CD14-positive monocyte (primary cell): ENCODE measurements at places on chromosomes 5 and 9. TPM values are rescaled to one million over a fixed set of nuclear protein-coding genes. Genes with fewer than 3 reads are reported as not detected.

PNPLA7 gene
- polyA plus RNA-seq: 1.0 and 1.1 TPM in 2 replicates

CDX1 gene
- not detected for polyA plus RNA-seq

STOM gene
- 63.8 TPM for polyA plus RNA-seq

MLANA gene
- polyA plus RNA-seq: not detected

DNA sequence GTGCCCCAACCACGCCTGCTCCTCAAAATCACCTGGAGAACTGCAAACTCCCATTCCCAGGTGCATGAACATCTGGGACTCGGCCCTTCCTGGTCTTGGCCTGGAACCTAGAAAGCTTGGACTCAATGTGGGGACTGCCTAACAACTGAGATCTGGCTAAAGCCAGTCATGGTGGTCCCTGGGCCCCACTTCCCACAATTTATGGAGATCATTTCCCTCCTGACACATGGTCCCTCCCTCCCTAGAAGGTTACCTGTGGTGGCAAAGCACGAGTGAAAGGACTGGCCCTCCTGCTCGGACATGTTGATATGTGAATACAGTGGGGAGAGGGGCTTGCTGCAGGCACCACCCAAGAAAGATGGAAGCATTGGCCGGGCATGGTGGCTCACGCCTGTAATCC lies 18.8 kb downstream of the BICD2 start:
- no peak for DNase-seq

DNA sequence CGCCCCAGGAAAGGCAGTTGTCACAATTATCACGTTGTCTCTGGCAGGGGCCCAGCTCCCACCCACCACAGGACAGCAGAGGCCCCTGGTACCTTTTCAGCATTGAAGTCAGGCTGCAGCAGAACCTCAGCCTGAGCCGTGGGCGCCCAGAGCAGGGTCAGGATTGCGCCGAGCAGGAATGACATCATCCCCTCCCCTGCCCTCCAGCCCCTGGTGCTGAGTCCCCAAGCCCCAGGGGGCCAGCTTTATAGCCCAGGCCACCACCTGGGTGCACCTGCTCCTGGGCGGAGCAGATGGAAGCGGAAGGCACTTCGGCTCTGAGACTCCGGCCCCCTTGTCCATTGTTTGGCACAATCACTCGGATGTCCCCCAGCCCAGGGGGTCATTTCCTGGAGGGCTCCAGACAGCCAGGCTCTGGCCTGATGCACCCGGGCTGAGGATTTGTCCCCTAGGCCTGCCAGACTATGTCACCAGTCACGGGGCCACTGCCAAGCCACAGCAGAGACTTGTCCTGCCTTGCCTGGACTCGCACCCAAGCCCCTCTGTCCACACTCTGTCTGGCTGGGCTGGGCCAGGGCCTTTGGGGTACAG lies at the start of gene LCN15:
LCN15 (minus strand) TSS at position 218 of the 591 bp plus-strand sequence; CDS start at position 188, 30 bp downstream.
- no peak for DNase-seq

- DNase-seq: no peak
Measured at GRCh38 chr9:110782701-110783100, 114.1 kb downstream of the MUSK start.

DNA sequence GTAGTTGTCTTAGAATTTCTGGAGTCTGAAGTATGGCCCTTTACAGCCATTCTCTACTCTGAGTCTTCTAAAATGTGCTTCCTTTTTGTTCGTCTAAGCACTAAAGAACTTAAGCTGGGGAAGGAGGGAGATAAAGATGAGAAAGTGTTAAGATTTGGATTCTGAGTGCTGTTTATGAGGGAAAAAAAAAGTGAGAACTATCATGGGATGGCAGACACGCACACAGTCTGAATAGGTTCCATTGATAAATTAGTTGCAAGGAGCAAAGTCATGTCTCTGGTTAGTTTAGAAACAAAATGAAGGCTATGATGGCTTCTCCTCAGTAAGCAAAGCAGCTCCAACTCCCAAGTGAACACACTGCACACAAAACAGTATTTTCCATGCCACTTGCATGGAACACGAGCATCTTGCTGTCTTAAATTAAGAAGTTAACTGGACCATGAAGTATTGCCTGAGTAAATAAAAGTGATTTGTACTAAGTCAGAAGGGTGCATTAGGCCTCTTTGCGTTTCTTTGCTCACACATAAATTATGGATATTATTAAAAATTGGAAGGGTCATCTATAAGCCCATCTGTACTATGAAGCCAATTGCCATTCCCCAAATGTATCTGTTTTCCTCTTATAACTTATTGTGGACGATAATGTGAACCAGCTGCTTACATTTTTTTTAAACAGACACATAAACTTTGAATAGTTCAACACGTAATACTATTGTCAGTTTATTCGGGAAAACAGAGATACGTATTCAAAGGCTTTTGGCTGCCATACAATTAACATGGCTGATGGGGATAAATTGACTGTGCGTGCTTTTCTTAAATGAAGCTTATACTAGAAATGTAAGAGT lies 199.3 kb downstream of the SGCD start:
- DNase-seq: no peak

- DNase-seq: no peak
Measured at GRCh38 chr5:68077349-68077894, 138.1 kb upstream of the PIK3R1 start.

DNA sequence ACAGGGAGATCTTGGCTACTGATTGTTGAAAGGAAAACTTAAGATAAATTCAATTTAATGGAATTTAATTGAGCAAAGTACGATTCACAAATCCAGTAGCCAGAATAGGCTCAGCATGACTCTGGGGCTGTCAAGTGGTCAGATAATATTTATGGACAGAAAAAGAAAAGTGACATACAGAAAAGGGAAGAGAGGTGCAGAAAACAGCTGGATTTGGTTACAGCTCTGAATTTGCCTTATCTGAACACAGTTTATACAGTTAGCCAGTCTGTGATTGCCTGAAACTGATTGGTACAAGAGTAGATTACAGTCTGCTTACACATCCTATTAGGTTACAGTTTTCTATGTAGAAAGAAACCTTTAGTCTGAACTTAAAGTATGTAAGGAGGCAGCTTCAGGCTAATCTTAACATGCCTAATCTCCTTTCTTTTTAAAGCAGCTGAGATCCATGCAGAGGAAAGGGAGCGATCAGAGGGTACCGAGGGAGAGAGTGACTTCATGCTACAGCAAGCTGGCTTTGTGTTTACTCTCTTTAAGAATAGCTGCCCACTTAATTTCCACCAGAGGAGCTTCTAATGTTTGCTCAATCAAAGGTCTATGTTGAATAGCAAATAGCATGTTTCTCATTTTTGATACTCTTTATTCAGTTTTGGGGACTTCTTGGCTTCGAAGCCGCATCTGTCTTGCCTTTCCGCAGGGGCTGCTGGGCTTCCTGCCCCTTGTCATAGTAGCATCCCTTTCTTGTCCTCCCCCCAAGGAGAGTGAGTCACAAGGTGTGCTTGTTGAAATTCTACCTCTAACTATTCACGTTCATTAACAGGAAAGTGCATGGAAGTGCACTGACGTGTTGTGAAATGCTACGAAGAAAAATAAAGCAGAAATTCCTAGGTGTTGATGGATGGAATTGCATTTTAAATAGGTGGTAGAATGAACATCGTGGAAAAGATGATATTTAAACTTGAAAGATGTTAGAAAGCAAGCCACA lies 761.2 kb downstream of the TAF11L14 start:
- DNase-seq: no peak

DNA sequence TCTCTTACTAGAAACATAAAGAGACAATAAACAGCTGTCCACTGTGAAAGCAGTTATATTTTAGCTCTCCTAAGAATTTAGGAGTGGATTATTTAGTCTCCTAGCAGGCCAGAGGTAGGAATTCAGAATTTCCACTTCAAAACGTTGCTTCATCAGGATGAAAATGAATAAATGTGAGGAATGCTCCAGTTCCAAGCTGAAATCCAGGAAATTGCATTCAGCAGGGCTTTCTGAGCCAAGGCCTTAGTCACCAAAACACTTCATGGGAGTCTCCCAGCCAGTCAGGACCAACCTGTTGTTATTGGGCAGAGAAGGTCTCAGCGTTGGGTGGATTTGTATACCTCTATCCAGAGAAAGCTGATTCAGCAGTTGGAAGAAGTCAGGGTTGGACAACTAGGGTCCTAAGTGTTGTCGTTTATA lies 1040.3 kb downstream of the TLE1 start:
- no peak for DNase-seq

- DNase-seq: no peak
Measured at GRCh38 chr5:41822036-41822435, 48.2 kb downstream of the OXCT1 start.
